ENCODE measurements at places on chromosomes 4 and X.

- no peak for DNase-seq
These were observed 65.6 kb downstream of the OR13H1 start for GRCh38 chrX:131609480-131609879.

DNA sequence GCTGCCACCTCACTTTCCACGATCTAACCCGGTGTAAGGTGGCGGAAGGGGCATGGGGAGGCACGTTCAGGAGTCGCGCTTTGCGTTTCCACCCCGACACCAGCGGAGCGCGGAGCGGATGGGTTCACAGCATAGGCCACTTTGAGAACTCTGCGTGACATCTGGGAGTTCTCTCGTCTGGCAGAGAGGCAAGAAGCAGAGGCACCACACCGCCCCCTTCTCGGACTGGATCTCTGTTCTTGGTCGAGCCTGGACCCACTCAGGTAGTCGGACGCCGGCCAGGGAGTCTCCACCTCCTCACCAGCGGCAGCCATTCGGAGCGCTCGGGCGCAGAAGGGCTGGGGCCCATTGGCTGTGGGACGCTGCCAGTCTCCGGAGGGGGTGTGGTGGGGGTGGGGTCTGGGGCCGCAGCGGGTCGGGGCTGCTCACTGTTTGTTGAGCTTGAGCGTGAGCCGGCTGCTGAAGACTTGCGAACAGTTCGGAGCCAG is at the start of gene DACH2:
TSS of gene DACH2 (plus strand) at position 428 of the 488 bp plus-strand sequence.
- DNase-seq: peak; percentile 88

DNA sequence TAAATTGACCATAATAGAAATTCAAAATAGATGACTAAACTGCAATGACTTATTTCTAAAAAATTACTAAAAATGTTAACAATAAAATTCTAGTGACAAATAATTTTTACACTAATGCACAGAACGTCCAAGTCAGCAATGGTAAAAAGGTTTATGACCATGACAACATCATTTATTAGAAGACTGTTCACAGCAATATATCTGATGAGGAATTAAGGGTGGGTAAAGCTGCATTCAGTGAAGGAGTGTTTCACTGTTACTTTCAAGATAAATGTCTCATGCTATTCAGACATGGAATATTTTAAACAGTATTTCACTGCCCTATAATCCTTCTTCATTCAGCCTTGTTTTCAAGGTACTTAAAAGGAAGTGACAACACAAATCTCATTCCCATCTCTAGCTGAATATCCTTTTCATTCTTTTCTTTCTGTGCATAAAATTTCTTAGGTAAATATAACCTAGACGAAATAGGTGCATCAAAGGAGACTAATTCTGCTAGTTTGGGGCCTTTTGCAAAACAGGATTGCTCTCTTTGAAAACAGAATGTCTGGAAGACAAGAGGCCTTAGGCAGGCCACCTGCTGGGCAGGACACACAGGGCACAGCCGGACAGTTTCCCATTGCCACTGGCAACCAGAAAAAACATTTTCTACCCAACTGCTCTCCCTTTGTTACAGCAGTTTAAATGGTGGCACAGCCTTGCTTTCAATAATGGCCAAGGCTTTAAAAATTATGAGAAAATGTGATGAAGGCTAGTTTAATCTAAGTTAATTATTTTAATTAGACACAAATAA is 600.3 kb downstream of the SPRY1 start:
- no peak for DNase-seq

DNA sequence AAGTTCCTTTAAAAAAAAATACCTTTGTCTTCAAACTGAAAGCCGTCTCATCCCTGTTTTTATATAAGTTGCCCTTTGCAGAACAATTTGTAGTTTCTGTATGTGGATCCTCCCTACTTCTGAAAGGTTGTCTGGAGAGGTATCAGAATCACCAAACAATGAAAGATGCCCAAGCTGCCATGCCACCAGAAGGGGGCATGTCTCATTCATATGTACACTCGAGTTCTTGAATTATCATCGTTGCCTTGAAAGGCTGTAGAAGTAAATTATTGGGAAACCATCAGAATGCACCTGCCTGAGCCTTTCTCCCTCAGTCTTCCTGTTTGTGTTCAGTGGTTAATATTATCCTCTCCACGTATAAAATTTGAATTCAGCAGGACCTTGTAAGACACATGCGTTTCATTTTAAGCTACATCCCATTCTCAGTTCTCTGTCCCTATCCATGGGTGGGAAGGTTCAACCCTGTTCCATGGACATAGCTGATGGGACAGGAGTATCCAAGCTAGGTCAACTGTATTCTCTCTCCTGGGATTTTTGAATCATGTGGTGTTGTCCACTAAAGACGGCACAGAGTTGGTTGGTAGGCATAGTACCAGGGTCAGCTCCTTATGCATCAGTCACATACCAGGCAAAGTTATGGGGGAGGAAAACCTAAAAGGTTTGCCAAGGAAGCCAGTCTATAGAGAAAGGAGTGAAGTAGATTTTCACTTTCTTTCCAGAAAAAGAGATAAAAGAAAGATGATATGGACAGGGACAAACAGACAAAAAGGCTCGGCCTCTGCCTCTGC is 24.0 kb downstream of the GALNT7 start:
- no peak for DNase-seq

GRCh38 chr4:165802452-165802851 is 70.6 kb upstream of the TLL1 start:
- DNase-seq: no peak

- DNase-seq: no peak
These were observed 15.3 kb downstream of the PDK3 start for GRCh38 chrX:24480400-24480865.

DNA sequence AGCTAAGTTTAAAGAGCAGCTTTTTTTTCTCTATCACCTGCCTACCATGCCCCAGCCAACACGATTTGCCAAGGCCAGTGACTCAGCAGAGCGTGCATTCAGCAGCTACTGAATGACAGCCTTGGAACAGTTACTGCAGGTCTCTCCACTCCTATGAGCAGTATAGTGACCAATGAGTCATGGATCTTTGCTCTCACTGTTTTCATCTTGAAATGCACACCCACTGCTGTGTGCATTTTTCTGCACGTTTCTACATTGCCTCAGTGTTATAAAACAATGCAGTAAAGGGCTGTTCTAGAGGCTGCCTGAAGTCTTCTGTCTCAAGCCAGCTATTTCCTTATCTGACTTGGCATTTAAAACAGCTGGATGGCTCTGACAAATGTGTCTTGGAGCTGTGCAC is 66.0 kb upstream of the C4orf54 start:
- DNase-seq: peak; percentile 46

GRCh38 chr4:101527188-101527587 is 179.9 kb upstream of the PPP3CA start:
- no peak for DNase-seq
